Inflammatory macrophage treated with lipopolysaccharide for 4 hours (primary cell): ENCODE measurements at places on chromosomes 13 and 19.

DNA sequence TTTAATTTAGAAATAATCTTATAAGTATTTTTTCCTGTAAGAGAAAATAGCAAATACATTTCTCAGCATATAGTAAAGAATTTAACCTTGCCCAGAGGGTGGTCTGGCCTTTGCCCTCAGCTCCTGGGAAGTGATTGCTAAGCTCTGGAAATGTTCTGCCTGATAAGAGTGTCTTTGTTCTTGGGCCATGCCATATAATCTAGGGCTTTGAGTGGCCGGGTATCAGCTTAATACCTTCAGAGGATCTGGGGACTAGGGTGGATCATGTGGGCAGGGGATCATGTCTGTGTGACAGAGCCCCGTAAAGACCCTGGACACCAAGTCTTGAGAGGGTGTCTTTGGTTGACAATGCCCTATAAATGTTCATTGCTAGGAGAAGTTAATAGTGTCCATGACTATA lies 1032.4 kb upstream of the MIR17HG start:
- DNase-seq: no peak

- DNase-seq: no peak
These were observed 380.6 kb downstream of the LIG4 start for GRCh38 chr13:107834717-107835116.

- no peak for DNase-seq
These were observed 4.5 kb downstream of the MAMSTR start for GRCh38 chr19:48714759-48715675.

- no peak for DNase-seq
These were observed 28.3 kb upstream of the GARRE1 start for GRCh38 chr19:34226036-34226435.

DNA sequence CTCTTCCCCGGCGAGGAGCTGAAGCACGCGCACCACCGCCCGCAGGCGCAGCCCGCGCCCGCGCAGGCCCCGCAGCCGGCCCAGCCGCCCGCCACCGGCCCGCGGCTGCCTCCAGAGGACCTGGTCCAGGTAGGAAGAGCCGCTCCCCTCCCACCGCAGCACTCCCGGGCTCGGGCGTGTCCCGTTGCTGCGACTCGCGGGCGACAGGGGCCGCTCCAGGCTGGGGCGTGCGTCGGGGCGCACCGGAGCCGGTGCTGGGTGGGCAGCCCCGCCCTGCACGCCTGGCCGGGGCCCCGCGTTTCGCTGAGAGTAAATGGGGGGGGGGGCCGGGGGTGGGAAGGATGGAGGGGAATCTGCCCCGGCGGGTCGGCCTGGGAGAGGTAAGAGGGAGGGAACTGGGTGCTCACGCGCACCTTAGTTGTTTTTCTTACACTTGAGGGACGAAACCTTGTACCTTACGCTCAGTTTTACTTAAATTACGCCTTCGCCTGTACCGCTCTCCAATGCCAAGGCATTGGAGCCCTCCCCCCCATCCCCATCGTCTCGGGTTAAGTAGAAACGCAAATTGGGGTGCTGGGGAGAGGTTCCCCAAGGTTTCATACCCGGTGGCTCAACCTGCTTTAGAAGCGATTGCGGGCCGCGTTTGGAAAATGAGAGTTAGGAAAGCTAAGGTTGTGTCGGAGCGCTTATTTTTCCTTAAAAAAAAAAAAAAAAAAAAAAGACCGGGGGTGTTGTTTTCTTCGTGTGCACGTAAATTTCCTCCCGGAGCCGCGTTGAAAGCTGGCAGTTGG lies 850 bp downstream of the KLF5 start:
- peak; percentile 13 for DNase-seq

GRCh38 chr13:26614721-26615120 lies 57.2 kb downstream of the WASF3 start:
- no peak for DNase-seq

GRCh38 chr13:19645000-19645399 lies 11.5 kb downstream of the MPHOSPH8 start:
- DNase-seq: no peak

DNA sequence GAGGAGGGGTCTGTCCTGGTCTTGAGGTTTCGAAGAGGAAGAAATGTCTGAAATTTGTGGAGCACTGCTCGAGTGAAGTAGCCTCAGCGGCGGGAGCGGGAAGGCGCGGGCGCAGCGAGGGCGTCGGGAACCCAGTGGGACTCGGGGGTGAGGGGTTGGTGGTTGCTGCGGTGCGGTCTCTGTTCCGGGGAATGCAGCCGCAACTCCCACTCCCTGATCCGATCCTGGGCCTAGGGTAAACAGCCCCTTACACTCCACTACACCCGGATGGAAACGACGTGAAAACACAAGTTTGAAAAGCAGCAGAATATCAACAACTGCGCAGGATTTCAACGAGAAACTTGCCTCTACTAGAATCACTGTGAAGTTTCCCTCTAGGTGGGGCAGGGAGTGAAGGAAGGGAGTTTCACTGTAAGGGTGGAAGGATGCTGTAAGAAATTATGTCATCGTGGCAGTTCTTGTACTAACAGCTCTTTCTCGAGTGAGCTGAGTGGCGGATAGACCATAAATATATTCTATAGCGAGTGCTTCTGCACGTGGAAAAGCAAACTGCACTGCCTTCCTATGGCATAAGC lies 2.0 kb upstream of the KLF12 start:
- DNase-seq: peak; percentile 2

GRCh38 chr13:62088165-62088564 lies 672.5 kb upstream of the PCDH20 start:
- no peak for DNase-seq

GRCh38 chr13:73894995-73895571 lies 239.1 kb downstream of the KLF12 start:
- DNase-seq: no peak

DNA sequence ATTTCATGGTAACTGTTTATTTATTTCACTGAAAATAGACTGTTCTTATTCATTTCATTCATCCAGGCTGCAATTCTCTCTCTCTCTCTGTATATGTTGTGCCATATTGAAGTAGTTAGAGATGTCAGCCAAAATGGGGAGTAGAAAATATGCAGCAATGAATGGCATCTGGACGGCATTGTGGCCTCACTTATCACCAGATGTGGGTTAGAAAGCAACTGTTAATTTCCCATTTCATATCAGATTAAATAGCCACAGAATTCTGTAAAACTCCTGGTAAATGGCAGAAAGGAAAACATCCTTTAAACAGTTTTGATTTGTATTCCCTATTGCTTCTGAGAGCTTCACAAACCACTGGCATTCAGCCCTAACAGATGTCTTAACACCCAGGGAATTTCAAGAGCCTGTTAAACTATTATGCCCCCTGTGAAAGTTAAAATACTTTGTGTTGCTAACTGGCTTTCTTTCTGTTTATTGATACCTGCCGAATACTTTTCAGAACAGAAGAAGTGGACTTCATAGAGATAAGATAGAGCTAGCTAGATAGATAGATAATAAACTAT lies 1763.3 kb upstream of the MIR17HG start:
- no peak for DNase-seq

DNA sequence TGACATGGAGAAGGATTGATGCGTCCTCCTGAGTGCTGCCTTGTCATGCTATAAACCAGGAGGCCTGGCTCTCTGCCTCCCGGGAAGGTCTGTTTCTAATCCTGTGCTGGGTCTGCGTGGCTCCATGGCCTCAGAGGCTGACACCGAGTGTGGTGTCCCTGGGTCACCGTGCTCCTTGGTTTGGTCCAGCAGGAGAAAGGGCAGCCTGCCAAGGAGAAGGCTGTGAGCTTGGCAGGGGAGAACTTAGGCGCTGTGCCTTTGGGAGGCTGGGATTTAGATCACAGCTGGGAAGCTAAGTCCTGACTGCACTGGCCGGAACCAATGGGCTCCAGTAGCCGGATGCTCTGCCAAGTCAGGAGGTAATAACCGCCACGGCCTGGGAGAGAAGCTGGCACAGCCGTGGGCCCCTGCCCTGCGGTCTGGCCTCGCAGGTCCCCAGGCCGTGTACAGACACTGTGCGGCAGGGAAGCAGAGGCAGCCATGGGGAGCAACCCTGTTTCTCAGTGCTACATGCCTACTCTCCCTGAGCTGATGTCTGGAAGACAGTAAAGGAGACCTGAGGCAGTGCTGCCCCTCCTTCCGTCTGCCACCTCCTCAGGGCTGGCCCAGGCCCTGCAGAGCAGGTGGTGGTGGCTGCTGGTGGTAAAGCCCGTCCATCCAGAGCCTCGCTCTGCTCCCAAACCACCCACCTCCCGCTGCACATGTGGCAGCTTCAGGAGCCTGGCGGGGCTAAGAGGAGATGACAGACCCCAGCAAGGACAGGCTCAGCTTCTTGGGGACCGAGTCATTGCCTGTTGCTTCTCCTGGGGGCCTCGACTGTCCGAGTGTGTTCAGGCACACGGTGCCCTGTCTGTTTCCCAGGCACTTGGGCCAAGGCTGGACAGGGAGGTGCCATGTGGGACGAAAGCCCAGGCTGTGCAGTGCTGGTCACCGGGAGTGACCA lies 44.9 kb downstream of the C13orf46 start:
- no peak for DNase-seq

- DNase-seq: no peak
These were observed 9.9 kb upstream of the FBXW9 start for GRCh38 chr19:12706332-12706718.
